ENCODE measurements at places on chromosomes 7 and 10. TPM values are rescaled to one million over a fixed set of nuclear protein-coding genes. Genes with fewer than 3 reads are reported as not detected.

DNA sequence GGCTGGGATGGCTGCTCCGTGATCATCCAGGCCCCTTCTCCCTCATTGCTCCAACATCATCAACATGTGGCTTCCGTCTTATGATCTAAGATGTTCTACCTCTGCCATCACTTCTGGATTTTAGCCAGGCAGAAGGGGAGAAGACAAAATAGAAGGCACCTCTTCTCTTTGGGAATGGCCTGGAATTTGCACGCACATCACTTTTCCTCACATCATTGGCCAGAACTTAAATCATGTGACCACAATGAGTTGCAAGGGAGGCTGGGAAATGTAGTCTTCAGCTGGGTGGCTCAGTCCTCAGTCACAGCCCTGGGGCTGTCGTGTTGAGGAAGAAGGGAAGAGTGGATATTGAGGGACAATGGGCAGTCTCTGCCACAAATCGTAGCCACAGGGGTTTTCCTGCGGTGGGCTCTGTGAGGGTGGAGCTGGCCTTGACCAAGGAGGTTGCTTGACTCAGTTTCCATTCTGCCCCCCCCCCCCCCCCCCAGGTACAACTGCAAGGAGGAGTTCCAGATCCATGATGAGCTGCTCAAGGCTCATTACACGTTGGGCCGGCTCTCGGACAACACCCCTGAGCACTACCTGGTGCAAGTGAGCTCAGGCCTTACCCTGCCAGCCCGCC is 50.3 kb downstream of the PALD1 start:
- peak; percentile 87 for DNase-seq

GRCh38 chr7:47271749-47272148 is 310.2 kb downstream of the TNS3 start:
- DNase-seq, result no peak

GRCh38 chr10:49172061-49172776 is 16.0 kb downstream of the TMEM273 start:
- no peak for DNase-seq

- DNase-seq, result no peak
These were observed 27.0 kb upstream of the ZNF862 start for GRCh38 chr7:149811221-149811620.

GRCh38 chr10:48611133-48611532 is 6.3 kb upstream of the ARHGAP22 start:
- no peak for DNase-seq

DNA sequence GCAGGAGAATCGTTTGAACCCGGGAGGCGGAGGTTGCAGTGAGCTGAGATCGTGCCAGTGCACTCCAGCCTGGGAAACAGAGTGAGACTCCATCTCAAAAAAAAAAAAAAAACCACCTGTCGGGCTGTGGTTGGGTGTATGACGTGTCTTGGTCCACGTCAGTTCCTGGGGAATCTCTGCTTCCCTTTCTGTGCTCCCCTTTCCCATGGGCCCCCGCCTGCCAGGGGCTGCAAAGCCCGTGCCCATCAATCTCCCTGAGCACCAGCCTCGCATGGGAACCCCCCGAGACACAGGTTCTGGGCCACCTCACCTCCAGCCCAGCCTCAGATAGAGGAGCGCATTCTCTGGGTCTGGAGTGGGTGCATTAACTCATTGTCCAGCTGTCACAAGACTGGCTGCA is 2.3 kb upstream of the SH2B2 start:
- DNase-seq, result no peak

GRCh38 chr7:89145801-89146200 is 350.3 kb upstream of the TEX47 start:
- DNase-seq, result no peak

DNA sequence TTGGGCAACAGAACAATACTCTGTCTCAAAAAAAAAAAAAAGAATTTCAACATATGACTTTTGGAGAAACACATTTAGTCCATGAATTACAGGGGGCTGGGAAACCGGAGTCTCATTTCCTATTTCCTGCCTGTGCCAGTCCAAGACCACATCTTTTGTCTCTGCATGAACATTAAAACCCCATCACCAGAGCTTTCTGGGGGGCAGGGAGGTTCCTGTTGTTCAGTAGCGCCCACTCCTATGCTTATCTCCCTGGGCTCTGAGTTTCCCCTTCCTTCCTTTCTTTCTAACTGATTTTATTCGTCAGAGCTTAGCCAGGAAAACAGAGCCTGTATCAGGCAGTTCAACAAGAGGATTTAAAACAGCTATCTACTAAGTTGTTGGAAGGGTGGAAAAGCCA is 119.3 kb downstream of the CALN1 start:
- DNase-seq, result no peak

- DNase-seq, result no peak
These were observed 957 bp upstream of the SVIL start for GRCh38 chr10:29635711-29636144.

DNA sequence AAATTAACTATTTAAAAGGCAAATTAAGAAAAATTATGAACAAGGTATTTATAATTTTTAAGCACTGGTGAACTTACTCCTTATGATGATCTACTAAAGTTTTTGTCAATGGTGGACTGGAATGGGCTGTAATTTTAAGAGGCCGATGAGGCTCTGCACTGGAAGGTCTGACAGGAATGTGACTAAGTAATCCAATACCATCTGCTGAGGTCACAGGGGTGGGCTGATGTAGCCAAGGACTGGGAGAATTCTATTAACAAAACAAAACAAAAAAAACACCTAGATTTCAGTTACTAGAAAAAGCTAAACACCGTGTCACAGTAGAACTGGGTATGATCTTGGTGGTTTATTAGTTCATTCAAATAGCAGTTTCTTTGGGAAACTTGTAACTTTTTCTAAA is 75.9 kb downstream of the NRBF2 start:
- no peak for DNase-seq

- no peak for DNase-seq
These were observed 31.4 kb upstream of the ENO4 start for GRCh38 chr10:116817780-116818343.

DNA sequence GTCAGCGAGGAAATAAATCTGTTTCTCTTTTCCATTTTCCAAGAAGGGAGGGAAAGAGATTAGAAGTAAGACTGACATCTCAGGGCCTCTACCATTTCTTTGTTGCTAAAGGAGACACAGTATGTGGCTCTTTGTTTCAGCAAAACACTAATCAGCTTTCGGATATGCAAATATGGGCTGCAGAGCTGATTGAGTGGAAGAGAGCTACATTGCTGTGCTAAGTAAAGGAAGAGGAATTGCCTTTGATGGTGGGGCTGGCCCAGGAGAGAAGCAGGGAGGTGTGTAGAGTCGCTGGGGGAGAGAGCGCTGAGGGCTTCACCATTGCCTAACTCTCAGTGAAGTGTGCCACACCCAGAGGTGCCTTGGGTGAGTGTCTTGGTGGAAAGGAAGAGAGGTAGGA is 284.8 kb downstream of the SDK1 start:
- DNase-seq, result no peak

DNA sequence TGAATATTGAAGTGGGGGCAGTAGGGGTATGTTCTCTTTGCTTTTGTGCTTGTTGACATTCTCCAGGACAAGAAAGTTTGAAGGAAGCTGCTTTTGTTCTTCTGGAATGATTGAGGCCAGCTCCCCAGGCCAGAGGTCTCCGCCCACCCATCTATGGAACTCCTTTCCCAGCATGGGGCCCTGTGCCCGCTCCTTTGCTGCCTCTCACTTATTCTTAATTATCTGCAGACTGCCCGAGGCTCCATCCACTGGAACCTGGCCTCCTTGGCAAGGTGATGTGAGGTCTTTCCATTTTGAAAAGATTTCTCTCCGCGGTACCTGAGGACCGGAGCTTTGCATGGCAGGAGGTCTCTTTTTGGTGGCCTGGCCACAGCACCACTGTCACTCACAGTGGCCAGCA is 39.3 kb upstream of the MKI67 start:
- DNase-seq, result no peak

Gene SLC26A4
- total RNA-seq, result not detected

Gene OGA
- total RNA-seq, result 43.0 TPM

Gene AGR3
- not detected for total RNA-seq

Gene UPK3B
- 3.0 TPM for total RNA-seq

Gene TUBAL3
- not detected for total RNA-seq

Gene MPP7
- total RNA-seq, result 9.1 TPM

All from PC-3 (cell line).